Parietal lobe (tissue), 2 donors: ENCODE measurements at places on chromosomes 2 and 18. TPM values are rescaled to one million over a fixed set of nuclear protein-coding genes. Genes with fewer than 3 reads are reported as not detected.

DSG3 gene
- total RNA-seq: not detected

TMEM178A gene
- 32.2 TPM for total RNA-seq

CRYBA2 gene
- total RNA-seq: not detected

EPB41L3 gene
- 85.8 TPM for total RNA-seq

CXCR2 gene
- not detected for total RNA-seq

GKN2 gene
- total RNA-seq: not detected

COLEC12 gene
- 5.0 TPM for total RNA-seq
